NCI-H1694 treated with DMSO at 0.1 percent for 48 hours (cell line): ENCODE measurements at places on chromosomes 7 and 10.
A peak's percentile ranks its signal among the peaks of the same experiment; 100 is the strongest.

- DNase-seq: no peak
Measured at GRCh38 chr10:30285970-30286369, 63.1 kb downstream of the MTPAP start.

- no peak for DNase-seq
Measured at GRCh38 chr7:129047761-129048160, 7.2 kb downstream of the TNPO3 start.

GRCh38 chr7:142711746-142712616 is 37.3 kb upstream of the PRSS1 start:
- DNase-seq: no peak

DNA sequence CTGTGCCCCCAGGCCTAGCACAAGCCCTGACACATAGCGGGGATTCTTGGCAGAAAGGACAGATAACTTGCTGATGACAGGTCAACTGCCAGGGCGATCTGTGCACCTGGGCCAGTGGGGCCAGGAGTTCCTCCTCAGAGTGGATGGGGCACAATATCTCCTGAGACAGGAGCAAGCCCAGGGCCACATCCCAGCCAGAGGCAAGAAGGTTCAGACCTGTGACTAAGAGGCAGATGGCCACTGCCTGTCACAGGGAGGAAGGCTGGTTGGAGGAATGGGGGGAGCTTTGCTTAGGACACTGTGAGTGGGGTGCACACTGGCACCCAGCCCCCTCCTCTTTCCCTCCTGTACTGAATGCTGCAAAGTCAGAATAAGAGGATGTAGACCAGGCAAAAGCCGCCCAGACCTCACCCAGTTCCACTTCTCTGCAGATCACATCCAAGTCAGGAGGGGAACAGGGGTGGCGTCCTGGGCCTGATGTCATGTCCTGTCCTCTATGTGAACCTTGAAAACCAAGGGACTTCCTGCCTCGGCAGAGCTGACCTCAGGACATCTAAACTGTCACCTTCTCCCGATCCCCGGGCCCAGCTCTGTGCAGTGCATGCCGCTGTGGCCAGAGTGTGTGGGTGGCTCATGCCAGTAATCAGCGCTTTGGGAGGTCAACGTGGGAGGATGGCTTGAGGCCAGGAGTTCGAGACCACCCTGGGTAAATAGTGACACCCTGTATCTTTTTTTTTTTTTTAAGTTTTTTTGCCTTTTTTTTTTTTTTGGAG is 1.3 kb downstream of the GUSB start:
- DNase-seq: no peak

DNA sequence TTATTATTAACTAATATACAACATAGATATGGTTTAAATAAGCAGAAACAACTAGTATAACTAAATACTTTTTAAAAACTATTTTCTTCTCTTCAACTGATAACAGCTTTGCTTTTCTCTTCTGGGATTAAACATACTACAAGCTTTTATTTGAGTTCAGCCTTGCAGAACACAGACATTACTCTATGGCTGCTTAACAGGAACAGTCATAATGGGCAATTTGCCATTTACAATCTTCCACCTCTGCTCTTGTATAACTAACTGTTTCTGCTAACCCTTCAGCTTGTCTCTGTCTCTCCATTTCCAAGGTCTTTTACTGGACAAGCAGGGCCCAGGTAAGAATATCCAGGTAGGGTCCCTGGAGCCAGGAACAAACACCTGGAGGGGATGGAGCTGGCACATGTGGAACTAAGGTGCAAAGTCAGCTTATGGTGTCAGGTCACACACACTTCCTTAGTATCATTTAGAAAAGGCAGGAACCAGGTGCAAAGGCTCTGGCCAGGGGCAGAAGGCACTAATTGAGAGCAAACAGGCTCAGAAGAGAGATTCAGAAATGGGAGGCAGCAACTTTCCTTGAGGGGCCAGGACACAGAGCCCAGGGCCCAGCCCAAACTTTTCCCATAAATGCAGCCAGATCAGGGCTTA is 93.1 kb downstream of the STRA8 start:
- DNase-seq: no peak

- DNase-seq: no peak
Measured at GRCh38 chr7:157963526-157963925, 624.1 kb downstream of the PTPRN2 start.

- DNase-seq: peak; percentile 31
Measured at GRCh38 chr10:107618504-107618994, 454.0 kb upstream of the SORCS1 start.

DNA sequence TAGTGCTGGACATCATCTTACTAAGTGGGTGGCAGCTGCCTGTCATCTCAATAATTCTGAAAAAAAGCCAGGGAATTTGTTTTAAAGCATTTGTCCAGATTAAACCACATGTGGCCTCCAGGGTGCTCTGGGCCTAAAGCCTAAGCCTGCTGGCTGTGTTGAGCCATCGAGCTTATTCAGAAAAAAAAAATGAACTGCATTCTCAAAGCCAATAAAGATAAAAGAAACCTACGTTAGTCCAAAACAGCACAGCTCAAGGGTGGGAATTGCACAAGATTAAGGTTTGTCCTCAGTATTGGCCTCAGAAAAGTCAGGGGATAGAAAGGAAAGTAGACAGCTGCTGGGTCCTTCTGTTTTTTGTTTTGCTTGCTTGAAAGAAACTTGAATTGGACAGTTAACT is 22.6 kb upstream of the PRTFDC1 start:
- DNase-seq: no peak

GRCh38 chr7:2090526-2091520 is 141.9 kb downstream of the MAD1L1 start:
- DNase-seq: no peak

- DNase-seq: peak; percentile 98
Measured at GRCh38 chr7:2844153-2845033, at the start of gene GNA12. Gene GNA12 (minus strand): TSS chr7:2844308. CDS start chr7:2844161, 147 bp downstream.

- no peak for DNase-seq
Measured at GRCh38 chr7:31648880-31649279, 38.1 kb upstream of the PPP1R17 start.

DNA sequence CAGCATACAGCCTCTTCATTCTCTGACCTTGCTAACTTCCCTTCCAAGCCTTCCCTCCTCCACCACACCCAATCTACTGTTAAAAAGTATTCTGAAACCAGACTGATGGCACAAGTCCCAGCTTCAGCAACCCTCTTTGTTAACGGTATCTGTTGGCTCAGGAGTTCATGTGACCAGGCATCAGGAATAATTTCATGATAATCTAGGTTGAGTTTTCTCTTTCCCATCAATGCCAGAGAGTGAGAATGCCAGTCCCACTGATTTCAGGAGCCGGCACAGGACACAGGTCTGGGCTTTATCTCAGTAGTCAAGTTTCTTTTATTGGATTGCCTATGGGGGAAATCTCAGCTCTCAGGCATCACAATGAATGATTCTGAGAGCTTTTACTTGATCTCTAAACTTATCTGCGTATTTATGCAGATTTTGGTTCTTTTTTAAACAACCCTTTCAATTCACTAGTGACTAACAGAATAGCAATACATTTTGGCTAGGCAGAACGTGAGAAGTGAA is 231.0 kb upstream of the LYZL1 start:
- no peak for DNase-seq

DNA sequence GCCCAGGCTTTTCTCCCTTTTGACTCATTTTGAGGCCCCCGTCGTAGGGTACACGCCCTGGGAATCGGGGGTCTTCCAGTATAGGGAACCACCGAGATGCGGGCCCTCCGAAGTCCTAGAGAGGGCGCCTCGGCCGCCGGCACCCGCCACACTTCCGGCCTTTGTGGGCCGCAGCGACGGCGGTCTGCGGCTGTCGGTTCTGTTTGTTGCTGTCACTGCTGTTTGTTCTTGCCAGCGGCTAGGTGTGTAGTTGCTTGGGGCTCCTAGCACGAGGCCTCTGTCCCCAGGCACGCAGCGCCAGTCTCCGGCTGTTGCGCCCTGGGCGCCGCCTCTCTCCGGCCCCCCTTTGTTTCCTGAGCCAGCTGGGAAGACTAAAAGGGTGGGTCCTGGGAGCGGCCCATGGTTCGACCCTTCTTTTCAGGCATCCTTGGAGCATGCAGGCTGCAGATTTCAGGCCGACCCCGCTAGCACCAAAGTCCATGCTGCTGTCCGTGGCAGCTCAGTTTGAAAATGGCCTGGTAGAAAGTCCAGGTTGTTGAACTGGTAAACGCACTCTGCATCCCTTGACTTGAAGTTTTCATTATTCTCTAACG is 17.8 kb upstream of the ZKSCAN1 start:
- no peak for DNase-seq

DNA sequence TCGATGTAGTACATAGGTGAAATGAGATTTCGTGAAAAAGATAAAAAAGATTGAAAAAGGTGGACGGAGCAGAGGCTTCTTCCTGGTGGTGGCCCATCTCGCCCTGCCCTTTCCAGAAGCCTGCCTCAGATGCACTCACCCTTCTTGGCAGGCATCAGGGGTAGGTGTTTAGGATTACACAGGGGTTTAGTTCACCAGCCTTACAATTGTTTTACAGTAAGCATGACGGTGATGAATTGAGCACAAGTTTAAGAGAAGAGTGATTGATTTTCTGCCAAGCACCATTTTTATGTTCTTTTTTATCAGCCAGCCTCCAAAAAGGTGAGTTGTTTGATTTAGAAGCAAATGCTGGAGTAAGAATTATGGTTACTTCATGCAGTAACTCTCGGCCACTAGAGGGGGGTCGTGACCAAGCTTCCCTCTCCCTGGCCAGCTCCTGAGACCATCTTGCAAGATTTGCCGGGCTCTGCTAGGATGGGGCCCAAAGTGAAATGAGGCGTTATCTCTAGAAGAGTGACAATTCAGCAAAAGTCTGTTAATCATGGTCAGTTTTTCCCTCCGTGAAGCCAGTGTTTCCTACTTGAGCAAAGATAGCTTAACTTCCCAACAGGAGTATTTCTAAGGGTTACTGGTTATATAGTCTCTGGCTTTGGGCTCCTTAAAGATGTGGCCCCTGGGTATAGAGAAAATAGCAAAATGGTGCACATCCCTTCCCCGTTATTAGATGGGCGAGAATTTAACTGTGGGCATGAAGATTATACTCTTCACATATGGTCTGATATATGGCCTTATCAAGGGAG is 228.8 kb downstream of the BMPER start:
- DNase-seq: peak; percentile 49

- no peak for DNase-seq
Measured at GRCh38 chr7:83531766-83532165, 117.2 kb downstream of the SEMA3E start.

GRCh38 chr10:32033171-32033570 is 23.1 kb downstream of the KIF5B start:
- DNase-seq: no peak

GRCh38 chr7:140446467-140446866 is 32.8 kb downstream of the MKRN1 start:
- no peak for DNase-seq

DNA sequence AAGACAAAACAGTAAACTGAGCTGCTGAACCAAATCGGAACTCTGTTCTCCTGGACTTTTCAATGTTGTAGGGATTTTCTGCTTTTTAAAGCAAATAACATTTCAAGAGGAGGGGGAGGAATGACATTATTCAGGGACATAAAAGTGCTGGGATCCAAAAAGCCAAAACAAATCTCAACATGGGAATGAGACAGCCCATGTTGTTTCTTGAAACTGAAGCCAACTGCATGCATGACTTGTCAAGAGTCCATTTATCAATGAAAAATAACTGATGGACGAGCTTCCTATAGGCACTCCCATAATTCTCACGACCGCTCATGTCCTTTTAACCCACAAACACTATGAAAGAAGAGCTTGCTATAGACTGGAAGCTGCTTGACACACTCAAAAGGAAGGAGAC is 27.8 kb downstream of the FAM53B start:
- DNase-seq: no peak

- DNase-seq: peak; percentile 87
Measured at GRCh38 chr7:75776295-75776971, 4.4 kb upstream of the CCL26 start.

DNA sequence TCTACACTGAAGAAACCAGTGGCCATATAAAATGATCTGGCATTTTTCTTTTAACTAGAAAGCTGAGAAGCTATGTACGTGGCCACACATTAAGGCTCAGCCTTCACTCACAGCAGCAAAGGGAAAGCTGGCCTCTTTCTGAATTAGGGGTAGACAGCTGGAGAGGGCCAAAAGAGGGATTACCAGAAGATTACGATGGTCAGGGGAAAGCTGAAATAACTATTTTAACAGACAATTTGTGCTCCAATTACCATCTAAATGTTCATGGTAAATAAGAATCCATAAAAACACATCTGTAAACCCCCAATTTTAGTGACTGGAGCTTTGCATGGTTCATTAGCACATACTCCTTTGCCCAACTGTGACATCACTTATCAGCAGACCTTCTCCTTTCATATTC is 314.3 kb downstream of the HPSE2 start:
- no peak for DNase-seq

DNA sequence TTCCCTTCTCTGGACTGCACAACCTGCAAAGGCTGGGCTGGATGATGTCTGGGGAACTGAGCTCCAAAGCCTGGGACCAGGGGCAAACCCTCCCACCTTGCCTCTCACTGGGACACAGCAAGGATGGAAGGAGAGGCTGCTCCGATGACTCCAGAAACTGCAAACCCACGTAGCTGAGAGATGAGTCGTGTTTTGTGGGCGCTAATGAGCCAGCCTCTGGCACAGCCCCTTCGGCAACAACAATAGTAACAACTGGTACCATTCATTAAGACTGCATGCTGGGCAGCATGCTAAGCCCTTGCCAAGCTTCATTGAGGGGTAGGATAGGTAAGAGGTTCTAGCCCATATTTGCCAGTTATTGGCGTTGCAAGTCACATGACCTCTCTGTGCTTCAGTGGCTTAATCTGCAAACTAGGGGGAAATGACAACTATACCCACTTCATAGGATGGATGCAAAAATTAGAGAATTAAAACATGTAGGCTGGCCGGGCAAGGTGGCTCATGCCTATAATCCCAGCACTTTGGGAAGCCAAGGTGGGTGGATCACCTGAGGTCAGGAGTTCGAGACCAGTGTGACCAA is 145.9 kb downstream of the SH3PXD2A start:
- DNase-seq: no peak

DNA sequence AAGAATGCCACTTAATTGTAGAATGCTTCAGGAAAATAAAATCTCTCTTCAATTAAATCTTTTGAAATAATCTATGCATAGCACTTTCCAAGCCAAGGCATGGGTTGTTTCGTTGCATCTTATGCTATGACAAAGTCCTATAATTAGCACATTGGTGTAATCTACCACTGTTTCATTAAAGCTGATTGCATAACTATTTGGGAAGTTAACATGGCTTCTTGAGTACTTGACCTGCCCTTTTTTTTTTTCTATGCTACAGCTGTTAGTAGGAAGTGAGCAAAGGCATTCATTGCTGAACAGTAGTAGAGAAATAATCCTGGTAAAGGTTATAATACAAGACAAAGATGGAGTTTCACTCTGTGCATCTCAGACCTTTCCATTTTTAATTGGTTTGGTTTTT is 557.2 kb upstream of the CELF2 start:
- no peak for DNase-seq

DNA sequence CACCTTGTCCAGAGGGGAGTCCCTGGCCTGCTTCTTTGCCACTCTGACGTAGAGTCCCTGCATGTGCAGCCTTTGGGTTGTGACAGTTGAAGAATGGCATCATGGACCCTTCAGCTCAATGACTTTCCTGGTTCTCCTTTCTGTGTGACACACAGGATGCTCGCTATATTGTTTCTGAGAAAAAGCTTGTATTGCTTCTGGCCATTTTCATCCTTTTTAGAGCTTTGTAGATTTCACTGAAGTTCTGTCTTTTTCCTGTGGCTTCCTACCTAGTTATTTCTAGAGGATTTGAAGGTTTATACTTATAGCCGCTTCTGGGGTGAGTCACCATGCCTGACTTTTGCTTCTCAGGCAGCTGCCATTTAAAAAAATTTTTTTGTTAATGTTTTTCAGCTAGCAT is 27.0 kb downstream of the SND1 start:
- no peak for DNase-seq

- DNase-seq: no peak
Measured at GRCh38 chr7:6252748-6253147, 19.7 kb downstream of the CYTH3 start.
